ENCODE measurements at places on chromosomes 2 and 18.

- no peak for DNase-seq
Measured at GRCh38 chr18:10727477-10727876, 201.7 kb downstream of the NAPG start.

- DNase-seq: no peak
Measured at GRCh38 chr18:13428319-13428718, 209.8 kb downstream of the LDLRAD4 start.

DNA sequence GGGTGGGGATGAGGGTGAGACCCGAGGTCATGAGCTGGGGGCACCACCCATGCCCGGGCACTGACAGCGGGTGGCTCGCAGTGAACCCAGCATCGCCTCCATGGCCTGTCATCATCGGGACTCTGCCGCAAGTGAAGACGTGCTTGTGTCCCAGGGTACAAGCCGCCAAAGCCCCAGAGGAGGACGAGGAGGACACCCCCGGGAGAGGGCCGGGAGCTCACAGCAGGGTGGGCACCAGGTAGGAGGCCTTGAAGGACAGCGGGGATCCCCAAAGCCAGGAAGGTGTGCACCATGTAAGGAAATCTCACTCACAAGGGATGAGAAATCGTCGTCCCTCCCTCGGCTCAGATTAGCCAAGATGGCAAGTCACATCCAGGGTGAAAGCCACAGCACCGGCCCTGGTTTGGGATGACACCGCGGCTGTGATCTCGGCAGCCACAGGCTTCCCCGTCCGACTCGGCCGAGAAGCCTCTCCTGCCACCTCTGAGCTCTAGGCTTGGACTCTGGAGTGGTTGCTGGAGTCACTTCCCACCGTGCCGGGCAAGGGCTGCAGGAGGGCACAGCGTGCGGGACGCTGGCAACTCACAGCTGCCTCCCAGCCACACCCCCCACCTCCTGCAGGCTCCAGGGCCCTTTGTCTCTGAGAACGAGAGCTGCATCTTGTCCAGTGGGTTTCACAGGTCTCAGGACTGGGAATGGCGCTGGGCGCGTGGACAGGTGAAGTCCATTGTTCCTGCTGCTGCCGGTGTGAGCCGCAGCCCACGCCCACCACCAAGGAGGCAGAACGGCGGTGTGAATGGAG lies 81.6 kb upstream of the CTDP1 start:
- DNase-seq: no peak

DNA sequence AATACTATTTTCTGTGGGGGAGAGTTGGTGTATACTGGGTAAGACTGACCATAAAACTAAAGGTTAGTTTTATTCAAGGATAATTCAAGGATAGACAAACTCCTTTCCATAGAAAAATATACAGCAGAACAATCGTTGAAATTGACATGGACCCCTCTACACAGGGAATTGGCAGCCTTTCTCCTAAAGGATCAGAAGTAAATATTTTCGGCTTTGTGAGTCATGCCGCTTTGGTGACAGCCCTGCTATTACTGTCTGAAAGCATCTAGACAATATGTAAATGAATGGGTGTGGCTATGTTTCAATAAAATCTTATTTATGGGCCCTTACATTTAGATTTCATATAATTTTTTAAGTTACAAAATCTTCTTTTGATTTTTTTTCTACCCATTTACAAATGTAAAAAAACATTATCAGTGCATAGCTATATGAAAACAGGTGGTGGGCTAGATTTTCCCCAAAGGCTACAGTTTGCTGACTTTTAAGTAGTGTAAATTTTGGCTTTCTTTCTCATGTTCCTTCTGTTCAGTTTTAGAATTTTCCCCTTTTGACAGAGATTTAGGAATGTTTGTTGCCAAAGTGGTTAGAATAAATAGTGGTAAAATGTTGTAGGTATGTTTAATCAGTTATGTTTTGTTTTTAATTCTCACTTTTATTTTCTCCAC lies 270.6 kb downstream of the DCC start:
- no peak for DNase-seq

DNA sequence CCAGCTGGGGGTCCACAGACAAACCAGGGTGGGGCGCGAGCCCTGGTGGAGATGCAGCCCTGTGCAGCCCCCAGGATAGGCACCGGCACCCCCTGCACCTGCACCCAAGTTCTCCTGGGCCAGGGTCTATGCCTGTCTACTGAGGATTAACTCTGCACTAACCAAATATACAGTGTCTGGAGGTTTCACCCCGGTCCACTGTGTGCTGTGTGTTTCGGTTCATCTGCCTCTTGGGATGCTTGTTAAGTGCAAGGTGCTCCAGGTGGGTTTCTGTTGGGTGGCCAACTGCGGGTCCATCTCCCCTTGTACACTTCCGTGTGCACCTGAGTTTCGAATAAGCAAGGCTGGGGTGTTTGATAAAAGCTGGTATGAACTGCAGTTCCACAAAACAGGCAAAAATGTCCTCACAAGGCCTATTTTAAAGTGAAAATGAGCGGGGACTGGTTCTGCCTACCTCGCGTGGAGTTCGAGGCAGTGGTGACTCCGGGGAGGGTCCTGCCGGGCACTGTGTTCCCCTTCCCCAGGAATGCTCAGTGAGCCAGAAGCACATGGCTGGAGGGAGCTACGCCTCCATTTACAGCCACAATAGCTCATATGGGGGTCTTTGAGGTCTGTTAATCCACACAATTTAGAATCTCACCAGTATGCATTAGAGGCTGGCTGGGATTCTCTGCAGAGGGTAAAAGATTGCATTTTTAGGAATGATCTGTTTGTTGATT lies 70.7 kb downstream of the EDAR start:
- DNase-seq: no peak

- DNase-seq: no peak
Measured at GRCh38 chr2:48912110-48912509, 156.6 kb upstream of the LHCGR start.

DNA sequence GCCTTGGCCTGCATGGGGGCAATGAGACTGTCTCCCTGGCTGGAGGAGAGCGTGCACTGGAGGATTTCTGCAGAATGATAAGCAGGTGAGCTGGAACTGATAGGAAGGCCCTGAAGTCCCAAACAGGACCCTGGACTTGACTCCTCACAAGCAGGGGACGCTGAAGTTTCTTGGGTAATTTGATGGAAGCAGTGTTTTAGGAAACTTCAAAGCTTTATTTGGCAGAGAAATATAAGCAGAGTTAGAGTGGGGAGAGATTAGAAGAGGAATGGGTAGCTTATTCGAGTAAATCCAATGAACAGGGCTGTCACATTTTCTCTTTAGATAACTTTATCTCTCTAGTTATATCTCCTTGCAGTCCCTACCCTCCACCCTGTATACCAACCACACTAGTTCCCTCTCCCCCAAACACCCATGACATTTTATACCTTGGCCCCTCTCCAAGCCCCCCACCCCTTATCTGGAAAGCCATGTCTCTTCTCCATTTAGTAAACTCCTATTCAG lies 73.6 kb upstream of the IGFBP5 start:
- no peak for DNase-seq

GRCh38 chr2:200188876-200189275 lies 117.6 kb upstream of the SPATS2L start:
- DNase-seq: no peak

DNA sequence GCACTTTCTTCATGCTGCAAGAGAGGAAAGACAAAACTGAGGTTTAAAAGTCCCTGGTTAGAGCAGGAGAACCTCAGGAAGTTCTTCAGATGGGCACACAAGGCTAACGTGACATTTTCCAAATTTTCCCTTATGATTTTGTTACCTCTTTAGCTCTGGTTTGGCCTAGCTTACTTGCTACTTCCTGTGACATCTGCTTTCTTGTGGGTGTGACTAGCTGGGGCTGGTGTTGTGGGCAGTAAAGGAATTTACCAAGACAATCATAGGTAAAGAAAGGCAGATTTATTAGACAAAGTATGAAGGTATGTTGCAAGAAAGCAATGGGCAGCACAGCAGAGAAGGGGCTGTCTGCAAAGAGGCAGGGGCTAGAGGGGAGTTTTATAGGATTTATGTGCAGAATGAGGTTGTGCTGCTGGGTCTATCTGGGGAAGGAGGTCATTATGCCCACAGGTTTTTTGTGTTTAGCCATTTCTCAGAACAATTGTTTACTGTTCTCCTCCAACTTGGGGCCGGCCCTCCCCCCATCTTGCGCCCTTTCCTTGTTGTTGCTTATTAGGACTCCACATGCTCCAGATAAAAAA lies 6.7 kb upstream of the TNP1 start:
- DNase-seq: no peak

DNA sequence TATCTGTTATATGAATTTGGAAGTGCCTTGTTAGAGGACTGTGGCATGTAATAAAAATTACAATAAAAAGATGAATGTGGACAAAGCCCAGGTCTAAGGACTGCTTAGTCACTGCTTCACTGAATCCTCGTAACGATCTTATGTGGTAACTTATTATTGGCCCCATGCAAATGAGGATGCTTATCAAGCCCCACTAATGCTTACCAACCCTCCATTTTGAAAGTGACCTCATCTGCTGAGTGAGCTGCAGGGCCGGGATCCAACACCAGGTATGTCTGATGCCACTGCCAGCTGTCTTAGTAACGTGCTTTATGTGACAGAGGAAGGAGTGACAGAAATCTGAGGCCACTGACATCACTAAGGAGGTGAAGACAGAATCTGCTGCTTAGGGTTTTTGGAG lies 65.3 kb upstream of the CCDC85A start:
- DNase-seq: no peak

GRCh38 chr2:71853858-71854257 lies 293.8 kb downstream of the CYP26B1 start:
- DNase-seq: no peak

- DNase-seq: no peak
Measured at GRCh38 chr2:116776556-116776955, 1037.9 kb upstream of the DDX18 start.

DNA sequence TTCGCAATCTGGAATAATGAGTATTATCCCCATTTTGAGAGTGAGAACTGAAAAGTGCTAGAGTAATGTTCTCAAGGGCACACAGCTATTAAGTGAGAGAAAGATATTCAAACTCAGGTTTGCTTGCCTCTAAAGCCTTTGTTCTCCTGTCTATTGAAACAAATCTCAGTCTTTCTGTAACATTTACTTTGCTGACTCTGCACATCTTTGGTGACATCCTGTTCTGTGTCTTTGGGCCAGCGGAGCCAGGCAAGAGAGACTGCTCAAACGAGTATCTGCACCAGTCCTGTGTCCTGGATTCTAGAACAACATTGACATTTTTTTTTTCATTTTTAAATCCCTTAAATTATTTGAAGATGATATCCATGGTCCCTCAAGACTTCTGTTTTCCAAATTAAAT lies 1539.2 kb upstream of the PIK3C3 start:
- no peak for DNase-seq

- DNase-seq: no peak
Measured at GRCh38 chr2:162704496-162704895, 134.1 kb downstream of the KCNH7 start.

DNA sequence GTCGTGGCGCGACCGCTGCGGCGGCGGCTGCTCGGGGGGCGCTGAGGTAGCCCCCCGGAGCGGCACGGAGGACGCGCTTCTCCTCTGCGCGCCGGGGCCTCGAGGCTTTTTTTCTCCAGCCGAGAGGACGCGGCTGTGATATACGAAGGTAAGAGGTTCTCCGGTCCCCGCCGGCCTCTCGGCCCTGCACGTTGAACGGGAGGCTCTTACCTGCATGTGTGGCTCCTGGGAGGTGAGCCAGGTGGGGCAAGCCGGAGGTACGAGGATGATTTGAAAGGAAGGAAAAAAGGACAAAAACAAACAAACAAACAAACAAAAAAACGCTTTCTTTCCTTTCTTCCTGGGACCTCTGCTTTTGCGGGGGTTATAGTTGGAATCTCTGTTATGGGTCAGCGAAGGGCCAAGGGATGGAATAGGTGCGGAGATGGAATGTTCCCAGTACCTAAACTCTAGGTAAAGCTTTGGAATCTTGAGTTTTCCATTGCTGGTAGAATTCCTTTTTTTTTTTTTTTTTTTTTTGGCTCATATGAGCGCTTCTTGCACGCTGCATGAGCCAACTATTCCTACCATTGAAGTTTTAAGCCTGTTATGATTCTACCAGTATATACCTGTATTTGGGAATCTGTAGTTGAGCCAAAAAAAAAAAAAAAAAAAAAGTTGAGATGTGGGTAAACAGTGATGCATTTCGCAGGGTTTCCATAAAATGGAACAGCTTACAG lies 674 bp downstream of the PTPN4 start:
- no peak for DNase-seq

GRCh38 chr2:99648178-99648844 lies 158.5 kb upstream of the REV1 start:
- DNase-seq: peak; percentile 23

DNA sequence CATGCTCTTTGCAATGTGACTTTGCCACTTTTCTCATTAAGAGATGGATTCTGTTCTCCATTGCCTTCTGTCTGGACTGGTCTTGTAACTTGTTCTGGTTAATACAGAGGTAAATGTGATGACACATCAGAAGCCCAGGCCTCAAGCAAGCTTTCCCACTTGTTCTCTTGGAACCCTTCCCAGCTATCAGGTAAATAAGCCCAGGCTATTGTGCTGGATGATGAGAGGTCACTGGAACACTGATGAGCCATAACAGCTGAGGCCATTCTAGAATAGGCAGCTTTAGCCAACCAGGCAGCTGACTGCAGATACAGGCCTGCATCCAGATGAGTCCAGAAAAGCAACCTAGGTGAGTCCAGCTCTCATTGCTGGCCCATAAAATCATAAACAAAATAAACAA lies 1007.0 kb upstream of the ACVR2A start:
- DNase-seq: peak; percentile 81

DNA sequence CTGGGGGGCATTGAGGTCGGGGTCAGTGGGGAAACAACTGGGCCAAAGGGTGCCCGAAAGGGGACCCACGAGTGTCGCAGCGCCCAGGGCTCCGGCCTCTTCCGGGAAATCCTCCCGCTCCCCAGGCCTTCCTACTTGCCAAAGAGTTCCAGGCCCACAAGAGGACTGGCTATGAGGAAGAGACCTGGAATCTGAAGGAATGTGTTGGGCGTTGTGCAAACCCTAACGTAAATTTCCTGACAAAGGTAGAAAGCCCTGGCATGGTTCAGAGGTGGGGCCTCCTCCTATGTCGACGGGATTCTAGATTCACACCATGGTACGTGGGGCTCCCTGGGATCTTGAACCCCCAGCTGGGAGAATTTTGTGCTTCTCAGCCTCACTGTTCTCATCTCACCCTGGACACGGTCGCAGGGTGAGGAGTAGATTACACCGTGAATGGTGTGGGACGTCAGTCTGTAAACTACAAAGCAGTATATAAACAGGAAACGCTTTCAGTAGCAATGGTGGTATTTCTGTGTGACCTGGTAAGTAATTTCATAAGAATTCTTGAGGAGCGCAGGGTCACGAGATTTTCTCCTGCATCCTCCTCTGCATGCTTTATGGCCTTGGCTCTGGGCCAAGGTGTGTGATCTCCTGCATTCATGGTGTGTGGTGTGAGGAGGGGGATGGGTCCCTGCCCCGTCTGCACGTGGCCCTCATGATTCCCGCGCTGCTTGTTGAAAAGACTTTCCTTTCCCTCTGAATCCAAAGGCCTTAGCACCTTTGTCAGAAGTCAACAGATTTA lies 868 bp downstream of the HSBP1L1 start:
- peak; percentile 52 for DNase-seq
